ENCODE measurements at places on chromosomes 11 and 22. TPM values are rescaled to one million over a fixed set of nuclear protein-coding genes. Genes with fewer than 3 reads are reported as not detected.

DNA sequence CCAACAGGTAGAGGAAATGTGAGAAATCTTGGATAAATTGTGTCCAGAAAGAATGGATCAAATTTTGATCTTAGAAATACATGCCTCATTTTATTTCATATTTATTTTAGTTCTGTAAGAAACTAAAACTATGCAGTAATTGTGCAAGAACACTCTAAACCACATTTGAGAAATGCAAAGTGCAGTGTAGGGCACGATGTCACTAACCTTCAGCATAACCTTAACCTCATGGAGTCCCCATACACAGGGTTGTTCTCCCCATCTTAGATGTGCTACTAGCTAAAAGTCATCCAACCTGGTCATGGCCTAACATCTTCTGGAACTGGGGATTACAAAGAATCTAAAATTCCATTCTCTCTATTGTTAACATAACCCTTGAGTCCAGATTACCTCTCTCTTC is 48.4 kb upstream of the ARHGAP42 start:
- DNase-seq, result no peak

GRIA4 gene
- total RNA-seq, result not detected

DNA sequence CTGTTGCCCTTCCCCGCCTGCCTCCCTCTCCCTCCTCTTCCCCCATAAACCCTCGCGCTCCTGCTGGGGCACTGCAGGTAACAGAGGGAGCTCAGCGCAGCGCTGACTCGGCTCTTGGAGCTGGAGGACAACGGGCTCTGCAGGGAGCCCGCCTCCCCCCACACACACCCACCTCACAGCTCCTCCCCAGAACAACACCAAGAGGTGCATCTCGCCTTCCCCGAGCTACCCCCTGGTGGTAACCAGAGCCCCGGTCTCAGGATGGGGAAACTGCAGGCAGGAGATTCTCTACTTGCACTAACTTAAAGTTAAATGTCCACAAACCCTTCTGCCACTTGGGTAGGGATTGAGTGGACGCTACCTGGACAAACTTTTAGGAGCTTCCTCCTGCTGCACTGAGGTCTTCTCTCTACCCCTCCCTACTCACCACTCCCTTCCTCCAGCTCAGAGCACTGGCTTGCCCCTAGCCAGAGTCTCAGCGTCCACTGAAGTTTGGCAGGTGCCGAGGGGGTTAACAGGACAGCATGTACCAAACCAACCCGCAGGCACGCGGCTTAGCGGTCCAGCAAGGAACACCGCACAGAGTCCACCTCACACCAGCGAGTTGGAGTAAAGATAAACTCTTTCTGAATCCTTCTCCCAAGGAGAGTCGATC is 4.0 kb upstream of the SCN4B start:
- no peak for DNase-seq

- DNase-seq, result no peak
These were observed 1.4 kb upstream of the BACE1-AS start for GRCh38 chr11:117289795-117290194.

- no peak for DNase-seq
These were observed 738.6 kb downstream of the BRD1 start for GRCh38 chr22:49088801-49089791.

SPTBN2 gene
- total RNA-seq, result 0.67 TPM

DNA sequence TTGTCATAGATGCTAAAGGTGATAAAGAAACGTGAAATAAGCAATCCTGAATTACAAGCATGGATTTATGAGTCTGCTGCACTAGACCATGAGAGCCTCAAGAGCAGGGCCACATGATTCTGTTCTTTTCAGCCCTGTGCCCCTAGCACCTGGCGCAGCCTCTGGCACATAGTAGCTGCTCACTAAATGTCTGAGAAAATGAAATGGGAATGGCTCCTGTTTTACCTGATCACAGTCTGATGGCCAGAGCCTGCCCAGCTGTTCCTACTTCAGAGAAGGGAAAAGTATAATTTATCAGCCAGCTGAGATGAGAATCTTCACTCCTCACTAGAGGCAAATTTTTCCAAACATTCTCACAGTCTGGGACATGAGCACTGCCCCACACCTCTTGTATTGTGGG is 10.7 kb upstream of the PKNOX2 start:
- no peak for DNase-seq

DNA sequence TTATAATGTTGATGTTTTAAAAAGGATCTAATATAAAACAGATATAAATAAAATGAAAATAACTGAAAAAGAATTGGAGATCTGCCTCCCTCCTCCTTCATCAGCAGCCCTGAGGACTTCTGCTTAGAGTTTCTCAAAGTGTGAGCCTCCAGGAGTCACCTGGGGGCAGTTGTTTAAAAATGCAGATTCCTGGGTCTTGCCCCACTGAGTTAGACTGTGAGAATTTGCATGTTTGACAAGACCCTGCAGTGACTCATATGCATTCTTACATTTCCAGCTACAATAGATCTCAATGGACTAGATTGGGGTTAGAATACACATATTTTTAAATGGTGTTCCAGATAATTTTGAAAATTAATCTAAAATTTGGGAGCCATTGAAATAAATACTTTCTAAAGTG is 798 bp upstream of the OOSP3 start:
- no peak for DNase-seq

PNPLA5 gene
- total RNA-seq, result not detected

- no peak for DNase-seq
These were observed 7.0 kb downstream of the BEST1 start for GRCh38 chr11:61957021-61957770.

SMIM35 gene
- total RNA-seq, result 4.5 TPM

DNA sequence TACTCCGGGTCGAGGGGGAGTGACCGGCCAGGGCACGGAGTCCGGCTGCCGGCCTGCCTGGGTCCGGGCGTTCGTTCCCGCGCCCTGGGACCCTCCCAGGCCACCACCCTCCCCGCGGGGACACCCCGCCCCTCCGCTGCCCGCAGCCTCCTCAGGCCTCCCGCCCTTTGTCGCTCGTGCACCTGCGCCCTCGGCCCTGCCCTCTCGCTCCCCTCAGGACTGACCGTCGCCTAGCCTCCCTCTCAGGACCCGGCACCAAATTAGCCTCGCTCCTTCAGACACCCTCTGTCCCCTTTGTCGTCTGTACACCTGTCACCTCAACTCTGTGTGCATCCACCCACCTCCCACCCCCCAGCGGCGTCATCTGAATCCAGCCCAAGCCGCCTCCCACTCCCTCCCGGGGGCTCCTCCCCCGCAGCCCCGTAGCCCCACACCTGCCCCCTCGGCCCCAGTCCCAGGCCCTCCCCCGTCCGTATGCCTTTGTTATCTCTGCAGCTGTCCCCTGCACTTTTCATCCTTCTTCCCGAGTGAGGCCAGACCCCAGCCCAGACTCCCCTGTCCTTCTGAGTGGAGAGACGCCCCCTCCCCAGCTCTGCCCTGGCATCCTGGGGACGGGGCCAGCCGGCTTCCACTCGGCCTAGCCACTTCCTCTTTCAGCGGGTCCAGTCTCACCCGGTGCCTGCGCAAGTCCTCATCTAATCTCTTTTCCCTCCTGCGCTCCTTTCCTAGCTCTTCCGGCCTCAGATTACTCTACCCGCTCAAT is 643 bp downstream of the TIGD3 start:
- peak; percentile 79 for DNase-seq

LAMTOR1 gene
- total RNA-seq, result 78.4 TPM

NUDT22 gene
- 104 TPM for total RNA-seq

DNA sequence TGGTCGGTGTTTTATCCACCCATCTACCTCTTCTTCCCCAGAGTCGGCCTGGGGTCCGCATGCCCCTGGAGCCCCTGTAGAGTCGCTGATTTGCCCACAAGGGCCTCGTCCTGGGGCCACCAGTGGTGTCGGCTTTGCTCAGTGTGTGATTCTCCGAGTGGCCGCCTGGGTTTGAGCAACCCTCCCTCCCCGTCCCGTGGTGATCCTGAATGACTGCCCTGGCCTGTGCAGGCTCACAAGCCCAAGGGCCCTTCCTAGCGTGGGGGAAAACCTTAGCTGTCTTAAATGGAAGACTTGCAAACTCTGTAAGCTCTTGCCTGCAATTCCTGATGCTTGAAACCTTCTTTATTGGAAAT is 128.3 kb downstream of the OSBP2 start:
- no peak for DNase-seq

OR10S1 gene
- not detected for total RNA-seq

DNA sequence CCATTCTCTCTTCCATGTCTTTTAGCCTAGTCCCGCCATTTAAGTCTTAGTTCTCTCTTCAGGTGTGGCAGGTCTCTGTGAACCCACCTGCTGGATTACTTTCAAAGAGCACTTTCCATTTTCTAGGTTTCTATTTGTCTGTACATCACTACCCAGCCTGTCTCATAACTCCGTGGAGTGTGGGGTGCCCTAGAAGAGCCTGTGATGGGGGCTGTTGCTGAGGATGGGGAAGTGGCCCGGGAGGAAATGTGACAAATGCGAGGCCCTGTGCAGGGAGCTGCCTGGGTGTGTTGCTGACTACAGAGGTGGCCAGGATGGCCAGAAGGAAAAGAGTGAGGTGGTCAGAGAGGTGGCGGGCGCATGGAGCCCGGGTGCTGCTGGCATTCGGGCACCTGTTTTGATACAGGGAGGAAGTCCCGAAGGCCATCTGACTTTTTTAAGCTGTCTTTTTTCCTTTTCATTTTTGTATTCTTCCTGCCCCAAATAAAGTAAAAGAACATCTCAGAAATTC is 10.7 kb downstream of the DGCR8 start:
- no peak for DNase-seq

- DNase-seq, result no peak
These were observed 38.1 kb downstream of the MB start for GRCh38 chr22:35578836-35579575.

GRCh38 chr11:102487214-102487613 is 34.6 kb upstream of the TMEM123 start:
- no peak for DNase-seq

BAD gene
- 25.0 TPM for total RNA-seq

KRTAP5-10 gene
- 0.27 TPM for total RNA-seq

DNA sequence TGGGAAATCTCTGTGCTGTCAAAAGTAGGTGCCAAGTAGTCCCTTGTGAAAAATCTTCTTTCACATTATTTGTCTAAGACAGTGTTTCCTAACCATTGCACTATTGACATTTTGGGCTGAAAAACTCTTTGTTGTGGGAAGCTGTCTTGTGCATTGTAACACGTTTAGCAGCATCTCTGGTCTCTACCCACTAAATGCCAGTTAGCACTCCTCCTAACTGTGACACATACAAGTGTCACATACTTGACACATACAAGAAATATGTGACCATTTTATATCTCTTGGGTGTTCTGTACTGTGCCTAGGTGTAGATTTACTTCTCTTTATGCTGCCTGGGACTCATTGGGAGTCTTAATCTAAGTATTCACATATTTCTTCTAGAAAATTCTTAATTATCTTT is 57.8 kb downstream of the NXPE1 start:
- DNase-seq, result no peak

GRCh38 chr11:28483072-28483867 is 375.1 kb downstream of the METTL15 start:
- no peak for DNase-seq

- no peak for DNase-seq
These were observed 22.5 kb downstream of the LRRC32 start for GRCh38 chr11:76648061-76648460.

DNA sequence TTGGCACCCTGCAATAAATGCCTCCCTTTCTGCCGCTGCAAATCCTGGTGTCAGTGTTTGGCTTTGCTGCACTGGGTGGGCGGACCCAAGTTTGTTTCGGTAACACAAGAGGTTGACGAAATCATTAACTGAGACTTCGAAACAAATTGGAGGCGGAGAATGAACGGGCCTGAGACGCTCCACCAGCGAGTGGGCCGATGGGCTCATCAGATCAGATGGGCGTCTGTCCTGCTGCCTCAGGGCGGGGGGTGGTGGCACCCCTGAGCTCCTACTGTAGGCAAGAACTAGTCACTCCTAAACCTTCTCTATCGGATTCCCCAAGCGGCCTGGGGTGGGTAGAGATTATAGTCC is 918 bp upstream of the CAPN5 start:
- no peak for DNase-seq

NCR3LG1 gene
- 0.75 TPM for total RNA-seq

GRCh38 chr11:131533998-131534397 is 163.6 kb downstream of the NTM start:
- no peak for DNase-seq

DBX1 gene
- total RNA-seq, result not detected

- no peak for DNase-seq
These were observed 390.6 kb downstream of the DYNC2H1 start for GRCh38 chr11:103499710-103500340.

DNA sequence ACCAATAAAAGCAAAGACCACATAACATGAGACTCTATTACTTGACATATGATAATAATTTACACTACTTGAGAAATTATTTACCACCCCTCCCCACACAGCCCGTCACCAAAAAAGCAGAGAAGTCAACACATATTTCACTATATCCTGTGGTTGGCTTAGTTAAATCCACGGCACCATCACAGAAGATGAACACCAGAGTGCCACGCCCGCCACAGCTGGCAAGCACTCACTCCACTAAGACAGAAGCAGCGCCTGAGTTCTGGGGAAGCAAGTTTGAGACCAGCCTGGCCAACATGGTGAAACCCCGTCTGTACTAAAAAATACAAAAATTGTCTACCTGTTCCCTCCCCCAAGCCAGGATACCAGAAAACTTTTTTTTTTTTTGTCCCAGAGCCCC is 53.1 kb downstream of the PACSIN2 start:
- no peak for DNase-seq

TTC9C gene
- 57.9 TPM for total RNA-seq

- DNase-seq, result peak; percentile 49
These were observed at the start of gene SPON1 for GRCh38 chr11:13962562-13963168. TSS of gene SPON1 (plus strand) at chr11:13962723. CDS start at chr11:13962905, 182 bp downstream.

DNA sequence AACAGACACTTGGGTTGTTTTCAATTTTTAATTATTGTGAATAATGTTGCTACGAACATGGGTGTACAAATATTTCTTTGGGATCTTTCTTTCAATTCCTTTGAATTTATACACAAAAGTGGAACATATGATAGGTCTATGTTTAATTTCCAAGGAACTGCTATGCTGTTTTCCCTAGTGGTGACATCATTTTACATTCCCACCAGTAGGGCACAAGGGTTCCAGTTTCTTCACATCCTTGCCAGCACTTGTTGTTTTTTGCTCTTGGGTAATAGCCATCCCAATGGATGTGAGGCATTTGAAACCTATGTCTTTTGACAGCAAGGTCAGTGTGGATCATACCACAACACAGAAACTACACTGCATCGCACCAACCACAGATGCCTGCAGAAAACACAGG is 41.8 kb upstream of the SCN3B start:
- no peak for DNase-seq

- no peak for DNase-seq
These were observed 104.5 kb upstream of the LMO1 start for GRCh38 chr11:8368194-8368593.

- no peak for DNase-seq
These were observed 805.5 kb downstream of the BRD1 start for GRCh38 chr22:49021926-49022815.

DNA sequence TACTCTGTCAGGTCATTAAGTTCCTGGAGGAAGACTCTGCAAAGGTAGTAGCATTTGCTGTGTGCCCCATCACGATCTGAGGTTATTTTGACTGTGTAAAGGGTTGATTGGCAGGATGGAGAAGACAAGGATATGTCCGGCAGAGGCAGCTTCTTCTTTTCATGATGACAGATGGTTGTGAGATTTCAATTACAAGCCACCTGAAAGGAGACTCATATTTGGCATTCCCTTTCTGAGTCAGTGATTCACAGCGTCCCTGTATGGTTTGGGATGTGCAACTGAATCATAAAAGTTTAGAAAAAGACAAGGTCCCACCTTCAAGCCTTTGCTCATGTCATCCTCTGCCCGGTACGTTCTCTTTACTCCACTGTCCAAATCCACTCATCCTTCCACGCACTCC is 113.4 kb downstream of the MTNR1B start:
- no peak for DNase-seq

GRCh38 chr11:62555464-62556107 is 9.0 kb upstream of the AHNAK start:
- peak; percentile 95 for DNase-seq

TMEM151A gene
- total RNA-seq, result 0.17 TPM
